ENCODE measurements at places on chromosomes 7 and 10. TPM values are rescaled to one million over a fixed set of nuclear protein-coding genes. Genes with fewer than 3 reads are reported as not detected.

Gene TAC1
- total RNA-seq = not detected

Gene ACBD7
- not detected for total RNA-seq

Gene SLC18A2
- 0.17 TPM for total RNA-seq

Gene PRR15
- 0.35 TPM for total RNA-seq

Gene MGAM2
- total RNA-seq = 0.07 TPM

Gene IL6
- 1.2 TPM for total RNA-seq

Gene WNT2
- total RNA-seq = 0.57 TPM

Gene OR6V1
- total RNA-seq = not detected

Gene DDX56
- 31.6 TPM for total RNA-seq

Gene TSC22D4
- total RNA-seq = 51.1 TPM

Gene SLC39A12
- total RNA-seq = not detected

Gene SLC18A3
- not detected for total RNA-seq

Gene UNCX
- not detected for total RNA-seq
